Activated T-cell treated with anti-CD3 and anti-CD28 coated beads for 48 hours (primary cell): ENCODE measurements at places on chromosomes 13 and 19.
A peak's percentile ranks its signal among the peaks of the same experiment; 100 is the strongest.

DNA sequence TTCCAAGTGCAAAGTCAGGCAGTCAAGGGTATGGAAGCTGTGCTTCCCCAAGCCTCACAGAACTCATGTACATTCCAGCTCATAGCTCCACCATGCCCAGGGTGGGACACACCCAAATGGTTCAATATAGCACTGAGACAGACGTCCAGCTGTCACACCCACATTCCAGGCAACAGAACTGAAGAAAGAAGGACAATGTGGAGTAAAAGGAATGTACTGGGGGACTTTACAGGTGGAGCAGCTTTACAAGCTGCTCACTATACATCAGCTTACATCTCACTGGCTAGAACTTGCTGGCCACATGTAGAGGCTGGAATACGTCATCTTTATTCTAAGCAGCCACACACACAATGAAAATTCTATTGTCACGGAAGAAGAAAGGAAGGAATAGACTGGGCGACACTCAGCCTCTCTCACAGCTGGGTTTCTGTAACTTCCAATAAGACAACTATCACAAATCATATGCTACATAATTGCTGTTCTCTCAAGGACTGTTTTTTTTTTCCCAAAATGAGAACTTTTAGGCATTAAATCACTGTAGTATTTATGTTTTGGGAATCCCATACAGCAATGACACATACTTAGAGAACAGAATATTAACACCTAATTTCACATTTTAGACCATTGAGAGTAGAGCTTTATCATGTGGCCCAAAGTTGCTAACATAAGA lies 86.1 kb downstream of the KLF12 start:
- DNase-seq = no peak

- DNase-seq = peak; percentile 69
These were observed at the start of gene GIPR for GRCh38 chr19:45667620-45668341. Gene GIPR, plus strand, starts transcription at chr19:45668221. Its CDS starts 1,300 bp downstream, at chr19:45669521.

GRCh38 chr19:46608581-46609345 lies 7.6 kb downstream of the CALM3 start:
- no peak for DNase-seq

- no peak for DNase-seq
These were observed 5.4 kb downstream of the TFDP1 start for GRCh38 chr13:113589961-113590339.

GRCh38 chr13:108957369-108958012 lies 328.1 kb downstream of the MYO16 start:
- DNase-seq = no peak

DNA sequence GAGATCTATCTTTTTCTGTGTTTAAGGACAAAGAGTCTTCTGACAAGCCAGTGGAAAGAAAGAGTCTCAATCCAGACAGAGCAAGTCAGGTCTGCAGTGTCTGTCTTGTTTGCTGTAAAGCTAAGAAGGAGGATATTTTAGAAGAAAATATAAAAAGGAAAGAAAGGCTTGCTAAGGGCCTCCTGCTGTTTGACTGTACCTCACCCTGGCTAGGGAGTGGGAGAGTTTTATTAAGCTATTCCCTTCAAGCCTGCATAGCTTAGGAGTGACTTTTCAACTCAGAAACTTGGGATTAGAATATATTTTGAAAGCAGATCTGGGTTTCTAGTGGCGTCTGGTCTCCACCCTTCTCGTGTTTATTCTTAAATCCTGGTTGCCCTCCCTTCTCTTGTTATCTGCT lies 460.0 kb downstream of the COG6 start:
- no peak for DNase-seq

DNA sequence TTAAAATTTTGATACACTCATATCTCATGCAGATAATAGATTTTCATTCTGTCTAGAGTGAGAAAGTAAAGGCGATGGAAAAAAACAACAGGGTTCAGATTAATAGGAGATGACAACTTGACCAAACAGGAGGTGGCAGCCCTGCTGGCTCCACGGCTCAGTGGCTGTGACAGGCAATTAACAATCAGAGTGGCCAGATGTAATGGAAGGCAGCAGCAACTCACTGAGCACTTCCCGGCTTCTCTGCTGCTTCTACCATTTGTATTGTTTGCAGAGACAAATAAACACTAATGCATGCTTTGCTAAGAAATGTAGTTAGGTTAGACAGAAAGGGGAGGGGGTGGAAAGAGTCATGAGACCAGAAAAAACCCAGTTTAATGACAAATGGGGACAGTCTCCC lies 473.0 kb upstream of the SLC10A2 start:
- DNase-seq = no peak

DNA sequence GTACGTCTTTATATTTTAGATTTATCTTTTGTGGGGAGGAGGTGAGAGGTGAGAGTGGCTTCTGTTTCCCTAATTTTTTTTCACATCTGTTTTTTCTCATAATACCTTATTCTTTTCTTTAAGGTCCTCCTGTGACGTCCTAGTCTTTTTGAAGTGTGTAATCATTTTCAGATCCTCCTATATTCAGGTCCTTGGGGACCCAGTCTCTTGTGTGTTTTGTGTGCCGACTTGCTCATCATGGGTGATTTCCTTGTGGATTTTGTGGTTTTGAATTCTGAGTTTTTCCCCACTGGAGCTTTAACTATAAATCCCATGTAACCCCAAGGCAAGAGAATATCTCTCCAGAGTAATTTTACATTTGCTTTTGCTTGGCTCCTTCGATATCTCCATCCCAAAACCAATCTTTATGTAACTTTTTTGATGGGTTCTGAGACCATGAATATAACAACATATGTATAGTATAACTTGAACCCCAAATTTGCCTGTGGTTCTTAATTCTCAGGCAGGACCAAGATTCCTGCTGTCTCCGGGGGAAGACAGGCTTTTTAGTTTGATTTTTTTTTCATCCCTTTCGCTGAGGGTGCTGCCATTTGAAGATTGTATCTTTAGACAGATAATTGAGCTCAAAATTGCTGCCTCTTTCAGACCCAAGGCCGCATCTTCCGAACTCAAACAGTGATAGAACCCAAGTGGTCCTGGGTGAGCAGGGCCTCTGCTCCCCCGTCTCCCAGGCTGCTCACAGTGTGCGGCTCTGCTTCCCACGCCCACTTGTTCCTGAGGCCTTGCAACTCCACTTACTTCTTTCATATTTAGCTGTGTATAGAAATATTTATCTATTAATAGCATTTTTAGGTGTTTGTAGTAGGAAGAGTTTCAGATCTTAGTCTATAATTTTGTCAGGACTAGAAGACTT lies 59.1 kb upstream of the GPR183 start:
- no peak for DNase-seq

- DNase-seq = no peak
These were observed 487.8 kb downstream of the KCTD12 start for GRCh38 chr13:76398425-76398824.

GRCh38 chr13:62432906-62433305 lies 1017.3 kb upstream of the PCDH20 start:
- DNase-seq = no peak

DNA sequence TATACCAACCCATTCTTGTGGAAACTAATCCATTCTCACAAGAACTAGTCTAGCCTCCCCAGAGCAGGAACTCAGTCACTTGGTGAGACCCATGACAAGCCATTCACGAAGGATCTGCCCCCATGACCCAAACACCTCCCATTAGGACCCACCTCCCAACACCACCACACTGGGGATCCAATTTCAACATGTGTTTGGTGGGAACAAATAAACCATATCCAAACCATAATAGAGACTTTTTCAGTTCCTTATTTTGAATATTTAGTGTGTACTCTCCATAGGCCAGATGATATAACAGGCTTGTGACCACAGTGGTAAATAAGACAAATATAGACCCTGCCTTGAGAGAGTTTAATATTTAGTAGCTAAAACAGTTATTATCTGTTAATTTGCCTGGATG lies 227.5 kb upstream of the SERP2 start:
- no peak for DNase-seq

- no peak for DNase-seq
These were observed 2.5 kb downstream of the ATP4B start for GRCh38 chr13:113655346-113656002.

- no peak for DNase-seq
These were observed 10.5 kb downstream of the IZUMO2 start for GRCh38 chr19:50152578-50152977.

DNA sequence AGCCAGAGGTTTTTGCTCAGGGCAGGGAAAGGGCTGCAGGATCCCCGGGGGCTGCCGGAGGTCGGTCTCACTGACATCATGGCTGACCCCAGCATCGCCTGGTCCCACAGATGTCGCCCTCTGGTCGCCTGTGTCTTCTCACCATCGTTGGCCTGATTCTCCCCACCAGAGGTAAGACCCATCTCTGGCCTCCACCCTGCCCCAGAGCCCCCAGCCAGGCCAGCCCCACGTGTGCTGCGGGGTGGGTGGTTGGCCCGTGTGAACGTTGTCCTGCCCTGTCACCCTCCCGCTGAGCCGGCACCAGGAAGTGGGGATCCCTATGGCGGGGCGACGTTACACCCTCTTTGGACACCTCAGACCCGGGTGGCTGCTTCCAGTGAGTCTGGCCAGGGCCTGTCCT lies 906 bp downstream of the FXYD5 start:
- peak; percentile 39 for DNase-seq

GRCh38 chr19:15418231-15418578 lies 583 bp downstream of the AKAP8L start:
- no peak for DNase-seq

DNA sequence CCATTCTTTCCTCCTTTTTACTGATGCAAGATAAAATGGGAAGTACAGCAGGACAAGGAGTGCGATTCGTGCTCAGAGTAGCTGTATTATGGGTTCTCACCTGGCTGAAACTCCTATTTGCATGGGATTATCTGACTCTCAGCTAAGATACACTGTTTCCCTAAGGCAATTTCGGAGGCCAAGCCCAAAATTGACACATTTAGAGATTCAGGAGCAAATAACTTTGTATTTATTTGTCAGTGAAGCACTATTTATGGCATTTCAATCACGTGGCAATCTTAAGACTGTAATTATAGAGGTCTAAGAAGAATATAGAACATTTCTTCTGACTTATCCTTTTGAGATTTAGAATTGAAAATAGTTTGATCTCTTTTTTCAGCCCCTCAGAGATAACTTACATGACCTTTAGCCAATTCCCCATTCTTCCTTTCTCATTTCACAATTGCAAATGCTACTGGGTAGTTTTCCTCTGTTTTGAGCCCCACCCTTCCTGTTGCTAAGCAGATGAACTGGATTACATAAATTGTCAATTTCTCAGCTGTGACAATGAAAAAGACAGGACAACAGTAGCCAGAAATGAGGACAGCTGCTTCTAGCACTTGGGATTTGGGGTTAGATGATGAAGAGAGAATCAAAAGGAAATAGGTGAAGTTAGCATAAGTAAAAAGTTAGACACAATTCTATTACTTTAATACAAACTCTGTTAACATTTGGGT lies 122.7 kb upstream of the FRY start:
- no peak for DNase-seq

- DNase-seq = no peak
These were observed 188.1 kb downstream of the RFC3 start for GRCh38 chr13:34006011-34006410.

- no peak for DNase-seq
These were observed 932.5 kb upstream of the MIR17HG start for GRCh38 chr13:90414691-90415596.

DNA sequence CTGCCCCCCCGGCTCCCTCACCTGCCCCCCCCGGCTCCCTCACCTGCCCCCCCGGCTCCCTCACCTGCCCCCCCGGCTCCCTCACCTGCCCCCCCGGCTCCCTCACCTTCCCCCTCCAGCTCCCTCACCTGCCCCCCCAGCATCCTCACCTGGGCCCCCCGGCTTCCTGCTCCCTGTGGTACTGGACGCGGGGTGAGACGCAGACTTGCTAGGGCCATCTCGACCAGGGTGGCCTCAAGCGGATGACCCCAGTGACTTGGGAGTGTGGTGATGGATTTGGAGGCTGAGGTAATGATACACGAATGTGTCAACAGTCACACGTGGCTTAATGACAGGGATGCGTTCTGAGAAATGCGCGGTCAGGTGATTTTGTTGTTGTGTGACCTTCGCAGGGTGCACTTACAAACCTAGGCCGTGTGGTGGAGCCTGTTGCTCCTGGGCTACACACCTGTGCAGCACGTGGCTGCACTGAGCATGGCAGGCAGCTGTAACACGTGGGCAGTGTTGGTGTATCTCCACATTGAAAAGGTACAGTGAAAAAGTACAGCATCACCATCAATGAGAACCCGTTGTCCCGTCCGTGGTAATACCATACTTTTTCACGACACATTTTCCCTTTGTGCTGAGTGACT lies 197.8 kb downstream of the TEX29 start:
- DNase-seq = no peak

DNA sequence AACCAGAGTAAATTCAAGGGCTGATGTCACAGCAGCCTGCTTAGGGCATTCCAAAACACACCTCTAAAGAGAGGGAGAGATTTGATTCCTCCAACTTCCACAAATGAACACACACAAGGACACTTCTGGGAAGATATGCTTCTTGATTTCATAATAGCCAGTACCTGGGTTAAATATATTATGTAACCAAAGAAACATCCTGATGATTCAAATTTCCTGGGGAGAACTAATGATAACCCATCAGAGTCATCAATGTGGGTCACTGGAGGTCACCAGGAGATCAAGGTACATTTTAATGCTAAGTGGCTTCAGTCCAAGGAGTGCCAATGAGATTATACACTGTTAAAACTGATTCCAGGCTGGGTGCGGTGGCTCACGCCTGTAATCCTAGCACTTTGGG lies 54.0 kb upstream of the DOCK9 start:
- DNase-seq = no peak

DNA sequence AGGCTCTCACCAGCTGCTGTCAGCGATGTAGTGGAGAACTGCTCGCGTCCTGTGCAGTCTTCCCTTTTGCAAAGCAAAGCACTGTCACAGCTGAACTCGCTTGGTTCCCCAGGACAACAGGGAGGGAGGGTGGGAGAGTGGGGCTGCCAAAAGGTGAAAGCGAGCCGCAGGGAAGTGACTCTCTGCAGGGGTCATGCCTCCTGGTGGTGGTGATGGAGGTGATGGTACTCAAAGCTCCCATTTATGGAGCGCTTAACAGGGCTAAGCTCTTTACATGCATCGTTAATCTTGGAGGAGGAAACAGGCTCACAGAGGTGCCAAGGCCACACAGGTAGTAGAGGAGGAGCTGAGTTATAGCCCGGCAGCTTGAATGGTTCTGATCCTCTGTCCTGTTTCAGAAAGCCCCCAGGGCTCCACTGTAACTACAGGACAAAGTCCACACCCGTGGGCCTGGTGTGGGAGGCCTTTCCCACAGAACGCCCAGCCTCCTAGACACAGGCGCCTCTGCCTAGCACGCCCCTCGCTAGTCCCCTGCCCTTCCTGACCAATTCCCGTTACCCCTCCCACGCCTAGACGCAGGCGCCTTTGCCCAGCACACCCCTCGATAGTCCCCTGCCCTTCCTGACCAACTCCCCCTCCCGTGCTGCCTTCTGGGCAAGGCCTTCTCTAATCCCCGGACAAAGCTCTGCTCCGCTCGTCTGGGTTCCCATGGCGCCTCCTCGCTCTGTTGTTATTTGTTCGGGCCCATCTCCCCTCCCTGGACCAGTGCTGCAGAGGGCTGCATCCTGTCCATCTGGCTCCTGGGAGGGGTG lies 10.7 kb downstream of the PPP1R37 start:
- DNase-seq = no peak
